Stimulated activated CD8-positive, alpha-beta memory T cell treated with anti-CD3 and anti-CD28 coated beads, Interleukin-7, amount 100 ng/mL, for 1 hour (primary cell): ENCODE measurements at places on chromosomes 11 and 22.

GRCh38 chr22:44645083-44645482, 56.9 kb upstream of the PRR5 start:
- no peak for DNase-seq

DNA sequence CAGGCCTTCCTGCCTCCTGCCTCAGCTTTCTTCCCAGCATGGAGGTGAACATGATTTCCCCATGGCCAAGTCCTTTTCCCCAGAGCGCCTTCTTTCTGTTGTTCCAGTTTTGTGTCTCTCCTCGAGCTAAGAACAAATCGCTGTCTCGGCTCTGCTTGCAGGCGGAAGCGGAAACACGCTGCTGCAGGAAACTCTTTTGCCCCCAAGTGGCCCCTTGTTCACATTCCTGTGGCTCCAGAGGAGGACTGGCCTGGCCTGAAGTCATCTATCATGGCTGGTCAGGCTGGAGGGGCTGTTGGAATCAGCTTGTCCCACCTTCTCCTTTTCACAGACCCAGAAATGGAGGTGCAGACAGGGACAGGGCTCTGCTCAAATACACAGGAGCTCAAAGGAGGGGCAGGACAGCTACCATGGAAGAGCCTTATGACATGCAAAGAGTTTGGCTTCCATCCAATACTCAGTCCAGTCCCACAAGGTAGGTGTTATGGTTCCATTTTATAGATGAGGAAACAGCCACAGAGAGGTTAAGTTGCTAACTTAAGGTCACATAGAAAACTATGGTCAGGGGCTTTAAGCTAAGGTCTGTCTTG, 182.2 kb upstream of the SYT13 start:
- DNase-seq, result no peak

DNA sequence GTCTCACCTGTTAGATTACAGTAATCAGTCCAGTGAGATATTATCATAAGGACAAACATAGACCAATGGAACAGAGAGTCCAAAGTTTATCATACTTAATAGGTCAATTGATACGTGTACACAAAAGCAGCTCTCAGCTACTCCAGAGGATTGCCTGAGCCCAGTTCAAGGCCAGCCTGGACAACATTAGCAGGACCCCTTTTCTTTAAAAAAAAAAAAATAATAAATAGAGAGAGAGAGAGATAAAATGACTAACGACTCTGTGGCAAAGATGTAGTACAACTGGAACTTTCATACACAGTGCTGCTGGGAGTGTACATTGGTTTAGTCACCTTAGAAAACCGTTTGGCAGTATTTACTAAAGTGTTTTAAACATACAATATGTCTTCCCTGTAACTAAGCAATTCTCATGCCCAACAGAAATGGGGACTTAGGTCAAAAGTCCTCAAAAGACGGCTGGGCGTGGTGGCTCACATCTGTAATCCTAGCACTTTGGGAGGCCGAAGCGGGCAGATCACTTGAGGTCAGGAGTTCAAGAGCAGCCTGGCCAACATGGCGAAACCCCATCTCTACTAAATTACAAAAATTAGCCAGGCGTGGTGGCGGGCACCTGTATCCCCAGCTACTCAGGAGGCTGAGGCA, 10.6 kb downstream of the SNX32 start:
- DNase-seq, result no peak

- no peak for DNase-seq
Observed at GRCh38 chr11:72144807-72145565, 9.5 kb downstream of the FOLR3 start.
